ENCODE measurements at places on chromosomes 7 and 10.

DNA sequence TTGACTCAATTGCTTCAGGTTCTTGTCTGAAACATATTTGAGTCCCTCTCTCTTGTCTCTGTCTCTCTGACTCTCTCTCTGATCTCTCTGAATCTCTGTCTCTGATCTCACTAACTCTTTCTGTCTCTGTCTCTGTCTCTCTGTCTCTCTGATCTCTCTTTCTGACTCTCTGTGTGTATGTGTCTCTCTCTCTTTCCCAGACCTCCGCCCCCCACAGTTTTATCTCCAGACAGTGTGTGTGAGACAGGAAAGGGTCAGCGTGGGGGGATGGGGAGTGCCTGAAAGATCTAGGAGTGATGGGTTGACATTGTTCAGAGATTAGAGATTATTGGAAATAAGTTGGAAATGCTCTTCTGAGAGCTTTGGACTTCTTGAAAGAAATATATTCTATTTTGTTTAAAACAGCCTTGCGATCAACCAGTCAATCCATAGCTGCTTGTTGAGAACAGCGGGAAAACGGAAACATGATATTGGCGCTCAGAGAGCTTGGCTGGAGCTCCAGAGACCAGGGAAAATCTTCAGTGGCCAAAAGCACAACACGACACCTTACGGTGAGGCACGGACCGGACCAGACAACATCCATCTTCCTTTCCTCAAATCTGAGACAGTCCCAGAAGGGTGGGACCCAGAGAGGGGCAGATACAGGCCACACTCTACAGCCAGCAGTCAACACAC lies 35.5 kb downstream of the CALML3 start:
- no peak for DNase-seq

DNA sequence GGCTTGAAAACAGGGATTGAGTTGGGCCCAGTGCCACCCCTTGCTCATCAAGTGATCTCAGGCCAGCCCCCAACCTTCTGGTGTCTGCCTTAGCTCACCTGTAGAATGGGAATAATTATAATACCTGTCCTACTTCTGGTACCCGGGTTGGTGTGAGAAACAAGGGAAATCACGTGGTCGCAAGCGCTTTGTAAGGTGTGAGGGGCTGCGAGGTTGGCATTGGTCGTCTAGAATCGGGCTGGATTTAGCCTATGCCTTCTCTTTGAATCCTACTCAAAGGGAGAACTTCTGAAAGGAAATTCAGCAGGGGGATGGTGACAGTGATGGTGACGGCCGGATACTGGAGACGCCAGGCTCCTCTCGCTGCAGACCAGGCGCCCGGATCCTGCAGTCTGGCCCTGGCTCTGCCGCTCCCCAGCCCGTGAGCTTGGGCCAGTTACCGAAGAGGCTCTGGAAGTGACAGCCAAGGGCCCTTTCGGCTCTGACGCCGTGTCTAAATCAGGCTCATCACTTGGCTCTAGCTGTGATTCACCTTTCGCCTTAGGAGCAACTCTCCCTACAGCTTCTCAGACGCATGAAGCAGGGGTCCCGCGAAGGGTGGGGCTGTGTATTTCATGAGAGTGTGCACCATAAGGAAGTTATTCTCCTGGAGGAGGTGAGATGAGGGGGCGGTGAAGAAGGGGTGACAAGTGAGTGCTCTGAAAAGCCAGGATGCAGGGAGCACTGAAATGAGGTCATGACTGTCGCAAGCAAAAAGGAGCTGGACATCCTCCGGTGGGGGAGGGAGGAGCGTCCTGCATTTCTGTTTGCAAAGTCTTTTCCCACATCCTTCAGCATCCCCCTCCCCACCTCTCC lies 4.0 kb upstream of the CREB5 start:
- no peak for DNase-seq

- no peak for DNase-seq
These were observed 101.9 kb upstream of the PDLIM1 start for GRCh38 chr10:95392681-95393164.

DNA sequence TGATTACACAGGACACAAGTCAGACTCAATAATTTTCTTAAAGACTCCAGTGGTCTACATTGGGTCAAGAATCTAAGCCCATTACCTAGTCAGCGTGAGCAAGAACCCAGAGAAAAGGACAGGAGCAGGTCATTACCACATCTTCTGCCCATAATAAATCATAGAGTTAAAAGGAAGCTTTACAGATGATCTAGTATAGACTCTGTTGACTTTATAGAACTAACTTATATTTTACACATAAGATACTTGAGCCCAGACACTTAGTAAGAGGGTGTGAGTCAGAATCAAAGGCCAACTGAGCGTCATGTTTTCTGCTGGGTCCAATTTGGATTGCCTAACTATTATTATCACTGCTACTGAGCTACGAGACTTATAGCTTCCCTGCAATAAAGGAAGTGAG lies 206.1 kb upstream of the NPSR1 start:
- no peak for DNase-seq

DNA sequence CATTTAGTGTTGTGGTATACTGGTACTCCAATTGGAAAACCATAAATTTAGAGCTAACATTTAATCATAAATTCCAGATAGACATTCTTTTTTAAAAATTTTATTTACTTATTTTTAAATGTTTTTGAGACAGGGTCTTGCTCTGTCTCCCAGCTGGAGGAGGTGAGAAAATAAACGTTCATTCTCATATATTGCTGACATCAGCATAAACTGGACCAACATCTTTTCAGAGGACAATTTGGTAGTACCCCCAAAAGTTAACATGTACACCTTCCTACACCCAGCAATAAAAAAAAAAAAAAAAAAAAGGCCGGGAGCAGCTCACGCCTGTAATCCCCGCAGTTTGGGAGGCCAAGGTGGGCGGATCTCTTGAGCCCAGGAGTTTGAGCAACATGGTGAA lies 5.2 kb downstream of the TAS2R60 start:
- no peak for DNase-seq

DNA sequence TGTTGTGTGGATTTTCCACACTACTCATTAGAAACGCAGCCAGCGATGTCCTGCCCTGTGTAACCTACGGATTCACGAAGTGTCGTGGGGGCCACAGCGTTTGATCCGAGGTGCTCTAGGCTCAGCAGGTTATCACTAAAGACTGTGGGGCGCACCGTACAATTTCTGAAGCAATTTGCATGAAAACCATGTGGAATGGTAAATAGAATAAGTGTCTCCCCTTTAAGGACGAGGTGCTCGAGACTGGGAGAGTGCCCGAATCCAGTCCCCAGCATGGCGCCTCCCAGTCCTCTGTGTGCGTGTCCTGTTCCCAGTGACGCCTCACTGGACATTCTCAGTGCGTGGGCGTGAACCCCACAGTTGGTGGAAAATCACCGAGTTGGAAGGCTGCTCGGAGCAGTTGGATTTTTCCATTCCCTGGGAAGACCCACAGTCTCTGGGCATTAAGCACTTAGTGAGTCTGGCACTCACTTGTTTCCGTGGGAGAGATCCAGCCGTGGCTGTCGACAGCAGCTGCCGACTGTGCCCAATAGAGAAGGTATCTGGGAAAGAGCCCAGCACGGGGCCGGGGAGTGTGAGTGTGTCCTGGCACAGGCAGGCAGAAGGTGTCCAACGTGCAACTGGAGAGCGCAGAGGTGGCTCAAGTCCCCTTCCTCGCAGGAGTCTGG lies 37.0 kb downstream of the PFKP start:
- no peak for DNase-seq

DNA sequence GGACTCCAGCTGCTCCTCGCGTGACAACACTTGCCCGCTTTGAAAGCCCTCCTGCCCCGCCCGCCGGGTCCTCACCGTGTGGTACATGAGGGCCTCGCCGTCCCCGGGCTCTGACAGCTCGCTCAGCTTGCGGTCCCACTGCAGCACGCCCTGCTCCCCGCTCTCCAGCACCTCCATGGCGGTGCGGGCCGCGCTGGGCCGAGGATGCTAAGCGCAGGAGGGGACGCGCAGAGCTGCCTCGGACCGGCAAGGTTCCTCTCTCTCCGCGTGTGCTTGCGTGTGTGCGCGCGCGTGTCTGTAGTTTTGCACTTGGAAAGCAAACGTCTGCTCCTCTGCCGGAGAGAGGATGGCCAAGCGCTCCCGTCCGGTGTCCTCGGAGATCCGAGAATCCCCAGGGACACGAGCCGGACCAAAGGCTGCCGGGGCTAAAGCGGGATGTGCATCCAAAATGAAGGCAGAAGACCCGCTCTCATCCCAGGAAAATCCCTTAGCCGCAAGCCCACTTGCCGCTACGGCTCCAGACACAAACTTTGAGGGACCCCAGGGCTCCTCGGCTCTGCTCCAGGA lies at the start of gene CREB3L2:
Gene CREB3L2, minus strand, starts transcription at position 558 of the 567 bp plus-strand sequence. Its CDS starts 381 bp downstream, at position 177.
- DNase-seq: peak; percentile 35

DNA sequence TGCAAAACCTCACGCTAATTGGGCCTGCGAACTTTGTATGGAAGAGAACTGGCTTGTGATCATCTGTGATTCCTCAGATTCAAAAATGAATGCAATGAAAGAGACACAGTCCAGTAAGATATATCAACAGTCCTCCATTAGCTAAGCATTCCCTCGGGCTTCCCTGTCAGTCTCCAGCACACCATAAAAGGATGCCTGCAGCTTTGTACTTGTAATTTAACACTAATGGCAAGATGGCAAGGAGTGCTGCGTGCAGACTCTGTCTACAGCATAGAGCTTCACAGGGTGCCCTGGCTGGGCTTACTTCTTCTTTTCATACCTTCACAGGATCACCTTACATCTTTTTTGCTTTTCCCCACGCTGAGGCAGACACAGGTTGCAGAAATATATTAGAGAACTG lies 200.0 kb downstream of the GFRA1 start:
- no peak for DNase-seq

- peak; percentile 22 for DNase-seq
These were observed 345.0 kb downstream of the REEP3 start for GRCh38 chr10:63866075-63866746.

DNA sequence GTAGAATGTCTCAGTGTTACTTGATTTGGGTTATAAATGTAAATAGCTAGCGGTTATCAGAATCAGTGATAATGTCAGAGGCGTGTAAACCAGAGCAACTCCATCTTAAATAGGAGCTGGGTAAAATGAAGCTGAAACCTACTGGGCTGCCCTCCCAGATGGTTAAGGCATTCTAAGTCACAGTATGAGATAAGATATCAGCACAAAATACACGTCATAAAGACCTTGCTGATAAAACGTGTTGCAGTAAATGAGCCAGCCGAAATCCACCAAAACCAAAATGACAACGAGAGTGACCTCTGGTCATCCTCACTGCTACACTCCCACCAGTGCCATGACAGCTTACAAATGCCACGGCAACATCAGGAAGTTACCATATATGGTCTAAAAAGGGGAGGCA lies 172.3 kb downstream of the CHRM2 start:
- DNase-seq: no peak

- no peak for DNase-seq
These were observed 77.8 kb upstream of the PRSS1 start for GRCh38 chr7:142671506-142671905.

DNA sequence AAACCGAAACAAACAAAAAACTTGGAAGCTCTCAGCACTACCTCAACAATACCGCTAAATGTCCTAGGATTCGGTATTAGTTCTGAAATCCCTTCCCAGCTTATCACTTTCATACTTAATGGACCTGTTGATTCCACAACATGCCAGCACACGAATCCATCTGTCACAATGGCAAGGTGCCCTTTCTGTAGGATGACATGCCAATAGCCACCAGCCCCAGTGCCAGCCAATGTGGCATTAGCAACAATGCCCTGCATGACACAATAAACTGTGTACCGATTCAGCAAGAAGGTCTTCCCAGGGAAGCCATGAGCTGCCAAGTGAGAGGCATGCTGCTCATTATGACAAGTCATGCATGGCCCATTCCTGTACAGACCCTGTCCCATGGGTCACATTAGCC lies 35.6 kb upstream of the CHCHD3 start:
- DNase-seq: no peak

DNA sequence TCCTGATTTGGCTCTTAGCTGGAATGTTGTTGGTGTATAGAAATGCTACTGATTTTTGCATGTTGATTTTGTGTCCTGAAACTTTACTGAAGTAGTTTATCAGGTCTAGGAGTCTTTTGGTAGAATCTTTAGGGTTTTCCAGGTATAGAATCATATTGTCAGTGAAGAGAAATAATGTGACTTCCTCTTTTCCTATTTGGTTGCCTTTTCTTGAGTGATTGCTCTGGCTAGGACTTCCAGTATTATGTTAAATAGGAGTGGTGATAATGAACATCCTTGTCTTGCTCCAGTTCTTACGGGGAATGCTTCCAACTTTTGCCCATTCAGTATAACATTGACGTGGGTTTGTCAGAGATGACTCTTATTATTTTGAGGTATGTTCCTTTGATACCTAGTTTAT lies 52.0 kb downstream of the ZNF783 start:
- no peak for DNase-seq

DNA sequence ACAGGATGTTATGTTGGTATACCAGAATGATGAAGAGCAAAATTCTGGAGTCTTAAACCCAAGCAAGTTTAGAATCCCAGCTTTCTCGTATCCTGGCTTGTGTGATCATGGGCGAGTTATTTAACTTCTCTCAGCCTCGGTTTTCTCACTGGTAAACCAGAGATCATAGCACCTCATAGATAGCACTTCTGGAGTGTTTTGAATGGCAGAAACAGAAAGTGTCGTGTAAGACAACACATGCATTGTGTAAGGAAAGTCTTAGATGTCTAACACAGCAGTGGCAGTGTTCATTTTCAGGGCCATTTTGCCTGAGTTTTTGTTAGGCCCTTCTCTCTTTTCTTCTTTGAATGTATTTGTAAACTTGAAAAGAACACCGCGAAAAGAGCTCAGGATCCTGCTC lies 465.1 kb downstream of the AUTS2 start:
- no peak for DNase-seq

DNA sequence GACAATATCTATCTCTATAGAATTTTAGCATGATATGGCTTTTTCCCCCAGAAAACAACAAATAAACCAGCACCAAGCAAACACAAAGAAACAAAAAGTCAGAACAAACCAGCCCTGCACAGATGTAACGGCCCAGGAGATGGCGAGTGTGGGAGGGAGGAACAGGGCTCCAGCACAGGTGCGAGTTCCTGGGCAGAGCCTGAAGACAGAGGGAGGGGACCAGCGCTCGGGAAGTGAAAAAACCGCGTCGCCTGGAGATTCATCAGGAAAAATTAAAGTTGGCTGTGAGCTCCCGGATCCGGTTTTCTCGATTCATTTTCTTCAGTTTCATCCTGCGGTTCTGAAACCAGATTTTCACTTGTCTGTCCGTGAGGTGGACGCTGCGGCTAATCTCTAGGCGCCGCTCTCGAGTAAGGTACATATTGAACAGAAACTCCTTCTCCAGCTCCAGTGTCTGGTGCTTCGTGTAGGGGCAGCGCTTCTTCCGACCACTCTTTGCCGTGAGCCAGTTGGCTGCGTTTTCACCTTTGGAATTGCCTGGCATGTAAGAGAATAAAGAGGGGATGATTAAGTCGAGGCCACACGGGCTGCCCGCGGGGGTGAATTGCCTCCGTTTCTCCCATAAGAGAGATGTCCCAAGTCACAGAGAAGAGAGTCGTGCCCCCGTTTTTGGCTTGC lies 2.3 kb downstream of the HOXA10 start:
- no peak for DNase-seq

DNA sequence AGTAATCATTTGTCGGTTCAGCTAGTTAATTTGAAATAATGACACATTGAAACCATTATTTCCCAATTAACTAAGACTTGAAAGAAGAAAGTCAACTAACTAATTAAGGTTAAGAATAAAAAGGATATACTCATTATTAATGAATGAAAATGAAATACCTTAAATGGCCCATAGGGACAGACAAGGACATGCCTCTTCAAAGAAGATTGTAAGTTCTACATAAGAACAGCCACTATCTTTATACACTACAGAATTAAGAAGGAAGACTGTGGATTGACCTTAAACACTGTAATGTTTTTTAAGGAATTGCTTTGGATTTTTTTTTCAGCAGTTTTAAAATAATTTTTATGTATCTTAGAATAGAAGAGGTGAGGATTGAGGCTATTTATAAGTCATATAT lies 60.7 kb downstream of the CSTF2T start:
- DNase-seq: no peak

All from activated T-cell treated with anti-CD3 and anti-CD28 coated beads for 4 hours (primary cell).